ENCODE measurements at places on chromosomes 12 and 14. TPM values are rescaled to one million over a fixed set of nuclear protein-coding genes. Genes with fewer than 3 reads are reported as not detected.

DNA sequence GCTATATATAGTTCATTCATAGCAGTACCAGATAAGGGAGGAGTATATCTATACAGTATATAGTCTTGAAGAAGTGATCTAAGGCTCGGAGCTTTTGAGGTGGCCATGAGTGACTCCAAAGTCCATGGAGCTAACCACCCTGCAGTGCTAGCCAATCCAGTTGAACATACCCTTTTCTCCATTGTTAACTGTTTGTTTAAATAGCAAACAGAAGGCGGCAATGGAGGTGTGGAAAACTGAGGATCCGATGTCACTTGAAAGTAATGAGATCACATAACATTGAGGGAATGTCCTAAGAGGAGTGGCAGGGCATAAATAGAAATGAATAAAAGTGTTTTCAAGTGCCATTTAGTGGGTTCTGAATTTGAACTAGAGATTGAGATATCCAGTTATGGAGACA lies 12.4 kb upstream of the SNAPC1 start:
- no peak for DNase-seq

GRCh38 chr12:25819691-25820090 lies 138.8 kb upstream of the RASSF8 start:
- DNase-seq = no peak

DNA sequence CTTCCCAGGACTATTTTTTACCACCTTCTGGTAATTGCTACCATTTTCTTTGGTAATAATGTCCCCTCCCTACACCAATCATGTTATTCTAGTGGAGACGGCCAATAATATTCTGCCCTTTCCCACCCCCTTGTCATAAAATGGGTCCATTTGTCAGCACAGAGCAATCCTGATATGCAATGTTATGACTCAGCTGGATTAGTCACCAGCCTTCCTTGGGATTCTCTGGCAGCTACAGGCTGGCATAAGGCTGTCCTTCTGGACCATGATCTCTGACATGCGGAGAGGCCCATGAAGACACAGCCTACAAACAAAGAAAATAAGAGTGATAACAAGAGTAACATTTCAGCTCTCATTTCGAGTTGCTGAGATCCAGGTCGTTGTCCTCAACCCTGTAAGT lies 222.0 kb upstream of the CPNE8 start:
- no peak for DNase-seq

- peak; percentile 13 for DNase-seq
Observed at GRCh38 chr14:105745433-105746123, 219.2 kb downstream of the TMEM121 start.

DNA sequence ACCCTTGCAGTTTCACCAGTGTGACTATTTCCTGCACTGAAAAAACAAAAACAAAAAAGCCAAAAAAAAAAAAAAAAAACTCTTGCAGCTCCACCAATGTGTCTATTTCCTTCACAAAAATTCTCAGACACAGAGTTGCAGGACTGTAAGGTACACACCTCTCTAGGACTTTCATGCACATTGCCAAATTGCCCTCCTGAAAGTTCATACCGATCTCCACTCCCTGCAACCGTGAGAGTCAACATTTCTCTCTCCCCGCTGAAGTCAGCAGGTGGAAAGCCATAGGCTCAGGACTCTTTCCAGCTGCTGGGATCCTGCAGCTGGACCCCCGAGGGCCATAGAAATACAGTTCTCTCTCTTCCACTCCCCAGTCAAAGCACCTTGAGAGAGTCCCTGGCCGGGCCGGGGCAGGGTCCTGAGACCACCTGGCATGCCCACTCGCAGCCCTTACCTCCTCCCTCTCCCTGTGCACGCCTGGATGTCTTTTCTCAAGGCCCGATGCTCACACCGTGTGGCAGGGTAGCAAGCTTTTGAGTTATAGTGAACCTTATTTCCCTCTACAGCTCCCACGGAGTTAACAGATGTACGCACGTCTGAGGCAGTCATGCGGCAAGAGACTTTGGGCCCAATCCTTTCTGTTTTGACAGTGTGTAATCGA lies 23.6 kb downstream of the MMAB start:
- no peak for DNase-seq

GRCh38 chr12:22467190-22467589 lies 77.2 kb downstream of the C2CD5 start:
- no peak for DNase-seq

DNA sequence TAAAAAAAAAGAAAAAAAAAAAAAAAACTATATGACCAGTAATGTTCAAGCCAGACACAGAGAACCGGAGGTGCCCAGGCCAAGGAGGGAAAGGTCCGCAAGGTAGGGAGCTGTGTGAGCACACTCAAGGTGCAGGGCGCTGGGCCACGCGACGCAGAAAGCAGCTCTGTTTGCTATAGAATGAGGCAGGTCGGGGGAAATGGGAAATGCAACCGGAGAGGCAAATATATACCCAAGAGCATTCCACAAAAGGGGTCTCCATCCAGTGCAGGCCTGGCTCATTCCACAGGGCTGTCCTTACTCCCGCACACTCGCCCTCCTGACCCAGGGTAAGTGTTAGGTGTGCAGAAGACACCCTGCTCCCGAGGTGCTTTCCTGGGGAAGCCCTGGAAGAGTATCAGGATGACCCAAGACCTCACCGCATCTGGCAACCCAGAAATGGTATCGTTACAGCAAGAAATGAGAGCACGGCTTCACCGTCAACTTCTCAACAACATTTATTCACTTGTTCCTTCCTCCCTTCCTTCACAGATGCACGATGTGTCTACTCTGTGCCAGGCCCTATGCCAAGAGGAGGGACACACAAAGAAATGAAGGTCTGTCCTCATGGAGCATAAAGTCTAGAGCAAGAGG lies 86.4 kb downstream of the BCL11B start:
- DNase-seq = no peak

DNA sequence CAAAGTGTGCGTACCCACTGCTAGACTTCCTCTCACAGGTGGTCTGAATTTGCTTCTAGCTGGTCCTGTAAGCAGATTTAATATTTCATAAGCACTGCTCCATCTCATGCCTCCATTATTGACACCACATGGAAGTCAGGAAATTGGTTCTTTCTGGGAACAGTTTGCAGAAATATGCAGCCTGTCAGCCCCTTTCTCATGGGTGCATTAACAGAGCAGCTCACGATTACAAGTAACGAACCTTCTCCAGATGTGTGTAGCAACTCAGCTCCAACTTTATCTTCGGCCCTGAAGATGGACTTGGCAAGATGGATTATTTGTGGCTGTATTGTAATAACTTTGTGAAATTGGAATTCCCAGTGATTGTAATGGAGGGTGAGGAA lies 214.5 kb upstream of the DDHD1 start:
- DNase-seq = no peak

GRCh38 chr12:92623386-92623785 lies 79.4 kb upstream of the PLEKHG7 start:
- no peak for DNase-seq

DNA sequence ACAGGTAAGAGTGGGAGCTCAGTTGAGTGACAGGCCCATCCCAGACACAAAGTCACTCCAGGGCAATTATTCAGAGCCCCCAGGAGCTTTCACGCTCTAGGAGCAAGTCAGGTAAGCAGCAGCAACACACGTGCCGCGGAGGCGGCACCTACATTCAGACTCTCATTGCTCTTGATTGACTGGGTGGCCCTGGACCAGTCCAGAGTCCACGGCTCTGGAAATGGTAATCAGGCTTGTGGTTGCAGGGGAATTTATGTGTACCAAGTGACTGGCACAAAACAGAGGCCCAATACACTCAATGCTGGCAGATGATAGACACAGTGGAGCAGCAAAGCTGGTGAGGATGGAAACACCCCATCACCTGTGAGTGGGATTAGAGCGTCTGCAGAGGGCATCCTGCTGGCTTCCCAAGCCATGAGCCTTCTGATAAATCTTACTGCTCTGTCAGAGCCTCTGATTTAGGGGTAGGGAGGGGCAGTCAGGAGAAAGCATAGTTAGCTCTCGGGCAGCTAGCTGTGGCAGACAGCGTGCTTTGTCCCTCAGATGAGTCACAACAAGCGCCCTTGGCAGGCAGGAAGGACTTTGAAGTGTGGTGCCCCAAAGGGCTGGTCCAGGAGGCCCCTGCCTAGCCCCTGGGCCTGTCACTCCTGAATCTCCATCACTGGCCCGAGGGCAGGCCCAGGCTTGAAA lies 344.7 kb downstream of the CACNA1C start:
- no peak for DNase-seq

DNA sequence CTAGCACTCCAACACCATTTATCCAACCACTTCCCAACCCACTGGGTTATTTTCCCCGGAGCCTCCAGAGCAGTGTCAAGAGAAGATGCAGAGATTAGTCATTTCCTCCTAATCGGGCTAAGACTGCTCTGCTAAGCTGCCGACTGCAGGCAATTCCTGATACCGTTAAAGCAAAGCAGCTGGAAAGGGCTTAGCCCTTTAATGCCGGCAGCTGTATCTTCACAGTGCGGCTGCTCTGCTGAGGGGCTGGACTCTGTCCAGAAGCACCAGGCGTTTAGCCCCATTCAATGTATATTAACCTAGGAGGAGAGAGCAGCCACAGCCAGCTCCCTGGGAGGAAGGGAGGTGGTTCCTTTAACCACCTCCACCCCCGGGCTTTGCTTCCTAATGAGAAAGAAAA lies 11.1 kb downstream of the AQP6 start:
- no peak for DNase-seq

GRCh38 chr14:91586410-91586809 lies 76.3 kb upstream of the PPP4R3A start:
- DNase-seq = no peak

DNA sequence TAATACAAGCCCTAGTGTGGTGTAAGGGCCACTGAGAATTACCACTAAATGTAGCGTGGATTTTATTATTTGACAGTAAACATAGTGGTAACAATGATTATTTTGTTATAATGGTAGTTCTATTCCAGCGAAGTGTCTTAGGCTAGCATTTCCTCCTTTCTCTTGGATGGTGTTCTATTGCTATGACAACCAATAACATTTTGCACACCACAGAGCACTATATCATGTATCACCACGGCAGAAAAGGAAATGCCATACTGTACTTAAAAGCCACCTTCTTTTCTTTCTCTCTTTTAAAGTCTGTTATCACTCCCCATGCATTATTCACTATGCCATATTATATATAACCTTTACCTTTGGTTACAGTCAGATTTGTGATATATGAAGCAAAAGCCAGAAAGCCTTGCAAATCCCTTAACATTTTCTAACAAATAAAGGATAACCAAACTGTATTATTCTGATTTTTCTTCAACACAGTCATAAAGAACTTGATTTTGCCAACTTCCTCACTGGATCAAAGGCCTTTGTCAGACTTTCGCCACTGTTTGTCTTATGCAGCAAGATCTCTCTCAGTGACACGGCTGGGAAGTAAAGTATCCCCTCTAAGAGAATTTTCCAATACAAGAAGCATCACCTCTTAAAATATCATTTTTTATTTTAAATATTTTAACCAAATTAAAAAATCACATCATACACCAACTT lies 195.8 kb downstream of the FOXN3 start:
- no peak for DNase-seq

- DNase-seq = no peak
Observed at GRCh38 chr14:58762629-58763028, 124.9 kb downstream of the DACT1 start.

DNA sequence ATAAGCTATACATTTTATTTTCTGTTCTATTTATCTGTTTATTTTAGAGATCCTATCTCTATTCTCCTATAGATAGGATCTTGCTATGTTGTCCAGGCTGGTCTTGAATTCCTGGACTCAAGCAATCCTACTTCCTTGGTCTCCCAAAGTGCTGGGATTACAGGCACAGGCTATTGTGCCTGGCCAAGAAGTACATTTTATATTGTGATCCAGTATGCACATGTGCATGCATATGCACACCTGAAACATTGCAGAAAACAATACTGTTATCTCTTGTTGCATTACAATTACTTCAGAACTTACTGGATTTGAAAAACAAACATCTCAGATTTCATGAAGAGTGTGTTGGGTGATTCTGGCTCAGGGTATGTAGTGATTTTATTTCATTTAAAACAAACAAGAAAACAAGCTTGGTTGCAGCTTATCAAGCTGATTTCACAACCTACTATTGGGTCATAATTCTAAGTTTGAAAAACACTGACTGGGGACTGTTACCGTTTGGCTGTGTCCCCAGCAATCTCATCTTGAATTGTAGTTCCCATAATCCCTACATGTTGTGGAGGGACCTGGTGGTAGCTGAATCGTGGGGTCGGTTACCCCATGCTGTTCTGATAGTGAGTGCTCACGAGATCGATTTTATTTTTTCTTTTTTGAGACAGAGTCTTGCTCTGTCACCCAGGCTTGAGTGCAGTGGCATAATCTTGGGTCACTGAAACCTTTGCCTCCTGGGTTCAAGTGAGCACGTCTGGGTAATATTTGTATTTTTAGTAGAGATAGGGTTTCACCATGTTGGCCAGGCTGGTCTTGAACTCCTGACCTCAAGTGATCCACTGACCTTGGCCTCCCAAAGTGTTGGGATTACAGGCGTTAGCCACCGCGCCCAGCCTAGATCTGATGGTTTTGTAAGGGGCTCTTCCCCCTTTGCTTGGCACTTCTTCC lies 31.3 kb downstream of the ERC1 start:
- DNase-seq = no peak

GRCh38 chr14:74333909-74334308 lies 14.4 kb upstream of the VRTN start:
- DNase-seq = no peak

DNA sequence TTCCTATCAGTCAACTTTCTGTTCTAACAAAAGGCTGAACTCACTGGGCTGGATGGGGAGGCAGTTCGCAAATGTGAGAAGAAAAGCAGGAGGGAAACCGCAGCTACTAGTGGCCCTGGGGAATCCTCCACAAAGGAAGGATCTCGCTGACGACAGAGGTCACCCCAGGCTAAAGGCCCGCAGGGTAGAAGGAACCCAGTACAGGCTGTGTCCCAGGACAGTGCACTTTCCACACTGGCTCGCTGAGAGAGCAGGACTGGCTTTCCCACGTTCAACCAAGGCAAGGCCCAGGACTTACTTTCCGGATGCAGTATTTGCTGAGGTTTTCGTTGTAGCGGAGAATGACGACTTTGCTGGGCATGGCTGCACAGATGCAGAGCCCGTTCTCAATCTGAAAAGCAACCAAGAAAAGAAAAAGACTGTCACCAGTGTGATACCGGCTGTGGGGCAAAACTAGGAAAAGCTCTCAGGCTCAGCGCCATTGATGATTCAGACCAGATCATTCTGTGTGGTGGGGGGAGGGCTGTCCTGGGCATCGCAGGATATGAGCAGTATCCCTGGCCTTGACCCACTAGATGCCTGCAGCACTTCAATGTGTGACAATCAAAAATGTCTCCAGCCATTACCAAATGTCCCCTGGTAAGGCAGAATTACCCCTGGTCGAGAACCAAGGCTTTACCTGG lies 36.3 kb downstream of the PRKAB1 start:
- DNase-seq = no peak

DNA sequence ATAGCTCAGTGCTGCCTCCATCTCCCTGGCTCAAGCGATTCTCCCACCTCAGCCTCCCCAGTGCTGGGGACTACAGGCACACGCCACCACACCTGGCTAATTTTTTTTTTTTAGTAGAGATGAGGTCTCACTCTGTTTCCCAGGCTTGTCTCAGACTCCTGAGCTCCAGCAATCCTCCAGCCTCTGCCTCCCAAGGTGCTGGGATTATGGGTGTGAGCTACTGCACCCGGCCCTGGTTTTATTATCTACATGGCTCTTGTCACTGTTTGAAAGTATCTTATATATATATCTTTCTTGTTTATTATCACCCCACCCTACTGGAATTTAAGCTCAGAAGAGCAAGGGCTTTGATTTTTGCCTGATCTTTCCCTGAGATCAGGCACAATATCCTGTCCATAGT lies 7.6 kb upstream of the TMED10 start:
- DNase-seq = no peak

The VWF gene
- total RNA-seq = 238 TPM

The IFI27 gene
- 132 TPM for total RNA-seq

The NEUROD4 gene
- total RNA-seq = not detected

The PIK3C2G gene
- not detected for total RNA-seq

All from Right ventricle myocardium superior (tissue), 1 donor.